Epithelial cell of proximal tubule (primary cell): ENCODE measurements at places on chromosomes 1 and 21. TPM values are rescaled to one million over a fixed set of nuclear protein-coding genes. Genes with fewer than 3 reads are reported as not detected.

KPRP gene
- total RNA-seq: not detected in 2 replicates

RAB3B gene
- 15.8 and 35.5 TPM in 2 replicates for total RNA-seq

INAVA gene
- total RNA-seq: 84.0 and 191 TPM in 2 replicates

TEDDM1 gene
- not detected in 2 replicates for total RNA-seq

SYT14 gene
- 3.9 and 7.6 TPM in 2 replicates for total RNA-seq

PRELP gene
- not detected in 2 replicates for total RNA-seq

FNDC10 gene
- total RNA-seq: 2.6 and 6.1 TPM in 2 replicates

- DNase-seq: no peak
Measured at GRCh38 chr1:204866051-204866596, 4.5 kb upstream of the NFASC start.

- DNase-seq: no peak
Measured at GRCh38 chr21:38948377-38949069, 142.8 kb downstream of the ETS2 start.

GRCh38 chr1:150626150-150626549, 3.3 kb downstream of the ENSA start:
- DNase-seq: no peak

- no peak for DNase-seq
Measured at GRCh38 chr1:85311818-85312217, 35.4 kb upstream of the BCL10 start.

DNA sequence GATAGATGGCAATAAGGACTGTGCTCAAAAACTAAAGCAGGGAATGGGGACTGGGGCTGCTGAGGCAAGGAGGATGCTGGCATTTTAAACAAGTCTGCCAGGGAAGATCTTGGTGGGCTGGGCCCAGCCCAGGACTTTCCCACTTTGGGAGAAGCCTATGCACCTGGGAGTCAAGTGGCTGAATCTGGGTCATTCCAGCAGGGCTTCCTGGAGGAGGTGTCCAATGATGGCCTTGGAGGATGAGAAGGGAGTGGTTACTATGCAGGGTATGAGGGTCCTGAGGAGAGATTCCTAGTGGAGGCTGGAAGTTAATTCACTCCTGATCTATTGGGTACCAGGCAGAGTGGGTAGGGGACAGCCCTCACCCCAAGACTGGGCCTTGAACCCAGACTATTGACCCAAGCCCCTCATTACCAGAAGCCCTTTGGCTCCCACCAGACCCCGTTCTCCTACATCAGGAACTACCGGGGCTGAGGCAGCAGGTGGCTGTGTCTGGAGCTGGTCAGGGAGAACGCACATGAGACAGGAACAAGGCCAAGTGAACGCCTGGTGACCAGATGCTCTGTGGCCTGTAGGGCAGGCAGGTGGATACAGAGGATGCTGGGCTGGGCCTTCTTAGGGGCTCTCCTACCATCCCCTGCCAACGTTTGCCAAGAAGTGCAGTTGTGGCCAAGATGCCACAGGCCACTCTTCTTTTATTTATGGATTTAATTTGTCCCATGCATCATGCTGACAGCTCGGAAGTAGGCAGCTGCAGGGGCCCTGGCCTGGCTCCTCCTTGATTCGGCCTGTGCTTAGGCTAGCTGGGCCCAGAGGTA, 18.3 kb upstream of the LRP8 start:
- DNase-seq: no peak

DNA sequence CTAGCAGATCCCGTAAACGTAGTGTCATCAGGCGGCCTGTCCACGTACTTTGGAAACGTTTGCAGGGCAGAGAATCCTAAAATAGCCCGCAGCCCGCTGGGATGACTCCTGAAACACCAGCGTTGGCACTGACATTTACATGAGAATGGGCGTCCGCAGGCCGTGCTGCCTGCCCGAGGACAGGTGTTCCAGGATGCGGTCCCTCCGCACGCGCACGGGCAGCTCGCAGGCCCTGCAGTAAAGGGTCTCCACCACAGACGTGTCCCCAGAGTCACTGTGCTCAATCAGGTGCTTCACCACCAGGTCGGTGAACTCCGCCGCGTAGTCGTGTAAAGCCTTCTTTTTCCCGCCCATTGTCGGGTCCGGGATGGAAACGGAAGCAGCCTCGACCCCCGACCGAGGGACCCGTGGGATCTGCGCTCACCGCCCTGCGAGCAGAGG, 5.8 kb upstream of the CCDC27 start:
- no peak for DNase-seq

- DNase-seq: no peak
Measured at GRCh38 chr21:33902349-33902748, 13.3 kb downstream of the ATP5PO start.

DNA sequence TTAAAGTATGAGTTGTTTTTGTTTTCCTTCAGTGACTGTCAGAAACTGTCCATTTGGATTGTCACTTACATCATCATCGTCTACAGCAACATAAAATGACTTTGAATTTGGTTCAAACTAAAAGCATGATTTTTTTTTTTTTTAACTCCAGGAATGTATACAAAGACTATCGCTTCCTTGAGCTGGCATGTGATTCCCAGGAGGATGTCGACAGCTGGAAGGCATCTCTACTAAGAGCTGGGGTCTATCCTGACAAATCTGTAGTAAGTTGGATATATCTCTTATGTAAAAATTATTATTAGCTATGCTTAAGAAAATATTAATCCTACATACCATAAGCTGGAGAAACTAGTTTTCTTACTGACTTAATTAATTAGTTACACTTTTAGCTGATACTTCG, 111.9 kb upstream of the C1orf105 start:
- DNase-seq: no peak

DNA sequence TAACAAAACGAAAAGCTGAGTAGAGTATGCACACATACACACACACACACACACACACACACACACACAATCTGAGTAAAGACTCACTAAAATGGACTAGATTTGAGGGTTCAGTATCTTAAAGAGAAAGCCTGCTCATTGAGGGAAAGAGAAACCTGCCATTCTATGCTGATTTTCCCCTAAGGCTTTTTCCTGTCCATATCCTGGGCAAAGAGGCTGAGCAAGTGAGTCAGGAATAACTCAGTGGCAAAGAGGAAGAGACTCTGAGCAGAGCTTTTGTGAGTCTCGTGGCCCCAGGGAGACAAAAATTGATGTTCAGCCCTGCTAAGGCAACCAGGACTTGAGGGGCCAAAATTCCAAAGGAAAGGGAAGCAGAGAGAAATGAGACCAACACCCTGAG, 37.3 kb upstream of the RUNX1 start:
- DNase-seq: no peak

DNA sequence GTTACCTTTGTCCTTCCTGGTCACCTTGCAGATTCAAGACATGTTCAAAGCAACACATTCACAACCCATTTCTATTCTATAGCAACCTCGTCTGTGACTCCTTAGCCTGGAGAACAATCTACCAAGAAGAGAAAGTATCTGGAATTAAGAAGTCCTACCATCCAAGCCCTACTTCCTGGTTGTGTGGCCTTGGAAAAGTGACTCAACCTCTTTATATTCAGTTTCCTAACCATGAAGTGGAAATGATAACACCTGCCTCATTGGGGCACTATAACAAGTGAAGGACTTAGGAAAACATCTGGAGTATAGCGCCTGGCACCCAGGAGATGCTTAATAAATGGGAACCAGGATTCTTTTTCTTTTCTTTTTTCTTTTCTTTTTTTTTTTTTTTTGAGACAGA, 36.5 kb upstream of the SRRM1 start:
- no peak for DNase-seq

DNA sequence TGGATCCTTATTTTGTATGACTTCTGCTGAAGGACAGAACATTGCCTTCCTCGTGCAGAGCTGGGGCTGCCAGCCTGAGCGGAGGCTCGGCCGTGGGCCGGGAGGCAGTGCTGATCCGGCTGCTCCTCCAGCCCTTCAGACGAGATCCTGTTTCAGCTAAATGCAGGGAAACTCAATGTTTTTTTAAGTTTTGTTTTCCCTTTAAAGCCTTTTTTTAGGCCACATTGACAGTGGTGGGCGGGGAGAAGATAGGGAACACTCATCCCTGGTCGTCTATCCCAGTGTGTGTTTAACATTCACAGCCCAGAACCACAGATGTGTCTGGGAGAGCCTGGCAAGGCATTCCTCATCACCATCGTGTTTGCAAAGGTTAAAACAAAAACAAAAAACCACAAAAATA, 27.5 kb upstream of the KDM4A start:
- no peak for DNase-seq

DNA sequence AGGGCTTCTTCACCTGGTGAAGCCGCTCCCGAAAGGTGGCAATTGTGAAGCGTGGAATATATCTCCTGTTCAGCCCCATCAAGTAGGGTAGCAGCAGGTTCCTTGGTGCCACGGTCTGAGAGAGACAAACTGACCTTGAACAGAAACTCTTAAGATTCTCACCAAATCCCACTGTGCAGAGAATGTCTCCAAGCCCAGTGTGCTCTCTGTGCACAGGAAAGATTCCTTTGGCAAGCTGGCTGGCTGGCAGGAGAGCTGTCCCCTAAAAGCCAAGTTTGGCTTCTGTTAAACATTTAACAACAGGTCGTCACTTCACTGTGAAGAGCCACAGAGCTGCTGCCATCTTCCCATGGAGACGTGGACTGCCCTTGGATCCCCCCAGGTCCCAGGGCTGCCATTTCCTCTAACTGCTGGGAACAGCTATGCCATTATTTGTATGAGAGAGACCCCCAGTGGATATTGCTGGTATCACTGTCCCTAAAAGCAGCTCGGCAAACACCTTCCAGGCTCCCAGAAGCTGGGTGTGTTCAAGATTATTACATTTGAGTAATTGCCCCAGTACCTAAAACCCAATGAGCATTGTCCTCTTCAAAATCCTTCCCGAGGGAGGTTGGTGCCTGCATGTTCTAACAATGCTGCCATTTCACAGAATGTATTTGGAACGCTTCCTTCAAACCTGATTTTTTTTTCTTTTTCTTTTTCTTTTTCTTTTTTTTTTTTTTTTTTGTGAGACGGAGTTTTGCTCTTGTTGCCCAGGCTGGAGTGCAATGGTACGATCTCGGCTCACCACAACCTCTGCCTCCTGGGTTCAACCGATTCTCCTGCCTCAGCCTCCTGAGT, 71.8 kb downstream of the CD58 start:
- DNase-seq: no peak

DNA sequence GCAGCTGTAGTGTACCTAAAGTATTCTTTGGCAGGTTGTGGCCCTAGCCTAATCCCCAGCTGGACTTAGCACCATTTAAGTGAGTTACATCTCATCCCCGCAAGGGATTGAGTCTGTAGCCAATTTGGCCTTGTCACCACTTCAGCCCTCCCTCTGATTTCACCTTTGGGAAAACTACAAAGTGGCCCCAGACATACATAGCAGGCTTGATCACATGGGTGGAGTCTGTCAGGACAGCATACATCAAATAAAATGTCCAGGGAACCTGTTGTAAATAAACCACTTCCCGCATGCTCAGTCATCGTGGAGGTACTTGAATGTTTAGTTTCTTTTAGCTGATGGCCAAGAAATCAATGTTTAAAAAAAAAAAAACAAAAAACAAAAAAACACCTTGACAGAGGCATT, 142.5 kb downstream of the DHRS3 start:
- DNase-seq: no peak

GRCh38 chr1:155175281-155175926, 1.8 kb downstream of the TRIM46 start:
- DNase-seq: no peak

DNA sequence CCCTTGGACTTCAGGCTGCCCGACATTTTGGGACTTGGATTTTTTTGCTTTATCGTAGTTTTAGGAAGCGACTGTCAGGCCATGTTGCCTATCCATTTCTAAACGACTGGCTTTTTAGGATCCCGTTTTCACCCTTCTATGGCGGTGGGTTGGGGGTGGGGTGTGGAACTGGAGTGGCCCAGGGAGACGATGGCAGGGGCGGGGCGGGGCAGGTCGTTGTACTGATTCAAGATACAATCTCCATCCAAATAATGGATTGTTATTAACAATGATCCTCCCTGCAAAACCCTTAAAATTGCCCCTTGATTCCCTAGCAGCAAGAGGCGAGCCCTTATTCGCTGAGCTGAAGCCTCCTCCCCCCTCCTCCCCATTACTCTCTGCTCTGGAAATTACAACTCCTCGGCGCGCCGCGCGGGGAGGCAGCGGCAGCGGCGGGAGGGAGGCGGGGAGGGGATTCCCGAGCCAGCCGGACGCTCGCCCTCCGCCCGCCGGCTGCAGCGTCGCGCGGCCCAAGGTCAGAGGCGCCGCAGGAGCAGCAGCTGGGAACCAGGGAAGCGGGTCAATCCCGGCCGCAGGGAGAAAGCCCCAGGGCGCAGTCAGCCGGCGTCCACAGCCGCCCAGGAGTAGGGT, at the start of gene TRIM67:
TRIM67 (plus strand) TSS at position 392 of the 630 bp plus-strand sequence. CDS start 912 bp downstream, outside the sequence.
- DNase-seq: no peak

DNA sequence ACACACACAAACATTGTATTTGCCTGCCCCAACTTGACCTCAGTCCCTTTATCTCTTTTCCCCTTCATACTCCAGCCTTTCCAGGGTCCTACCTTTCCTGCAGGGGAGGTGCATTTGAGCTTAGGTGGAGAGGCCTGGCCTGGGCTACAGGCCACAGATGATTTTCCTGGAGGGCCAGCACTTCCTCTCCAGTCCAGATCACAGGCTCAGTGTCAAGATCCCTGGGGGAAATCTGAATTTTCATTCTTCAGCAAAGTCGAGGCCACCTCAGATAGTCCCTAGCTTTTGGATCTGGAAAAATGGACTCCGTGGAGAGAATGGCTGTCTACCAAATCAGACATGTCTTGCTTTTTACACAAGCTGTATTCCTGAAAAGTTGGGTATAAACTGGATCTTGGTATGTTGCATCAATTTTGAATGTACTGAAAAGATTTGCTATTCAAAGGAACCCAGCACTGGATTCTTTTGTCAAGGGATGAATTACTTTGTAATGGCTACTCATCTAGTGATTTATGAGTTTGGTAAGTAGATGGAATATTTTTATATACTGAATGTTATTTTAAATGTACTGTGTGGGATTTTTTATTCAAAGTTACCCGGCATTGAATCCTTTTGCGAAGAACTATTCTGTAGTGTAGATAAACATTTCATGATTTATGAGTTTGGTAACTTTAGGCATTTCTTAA, 78.7 kb downstream of the DDR2 start:
- DNase-seq: no peak

GRCh38 chr1:213380865-213381264, 329.8 kb downstream of the RPS6KC1 start:
- DNase-seq: no peak
